Activated T-helper 1 cell treated with Interleukin-2 at 50 U/mL for 16 hours (primary cell): ENCODE measurements at places on chromosomes 2 and 18.

- DNase-seq, result no peak
These were observed 109.4 kb upstream of the FANCL start for GRCh38 chr2:58350484-58350883.

- DNase-seq, result no peak
These were observed 32.1 kb downstream of the MARCHF7 start for GRCh38 chr2:159744363-159744762.

- no peak for DNase-seq
These were observed 6.2 kb downstream of the STK39 start for GRCh38 chr2:168241208-168241607.

- DNase-seq, result no peak
These were observed 17.4 kb upstream of the YES1 start for GRCh38 chr18:829432-829831.

- DNase-seq, result no peak
These were observed 28.5 kb upstream of the NAPG start for GRCh38 chr18:10497206-10497749.

DNA sequence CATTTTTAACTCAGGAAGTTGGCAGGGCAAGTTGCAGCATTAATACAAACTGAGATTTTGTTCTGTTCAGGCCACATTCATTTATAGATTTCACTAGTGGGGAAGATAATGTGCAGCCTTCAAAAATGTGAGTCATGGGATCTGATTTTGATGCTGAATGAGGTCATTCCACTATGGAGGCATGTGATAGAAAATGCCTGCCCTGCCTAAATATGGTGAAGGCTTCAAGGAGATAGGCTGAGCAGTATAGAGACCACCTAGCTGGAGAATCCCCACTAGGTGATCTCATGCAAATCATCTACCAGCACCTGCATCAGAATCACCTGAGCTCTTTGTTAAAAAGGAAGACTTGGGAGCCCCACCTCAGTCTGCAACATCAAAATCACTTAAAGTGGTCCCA lies 43.7 kb downstream of the PAX3 start:
- DNase-seq, result no peak

- DNase-seq, result no peak
These were observed 142.9 kb upstream of the IL1R2 start for GRCh38 chr2:101848769-101849410.

DNA sequence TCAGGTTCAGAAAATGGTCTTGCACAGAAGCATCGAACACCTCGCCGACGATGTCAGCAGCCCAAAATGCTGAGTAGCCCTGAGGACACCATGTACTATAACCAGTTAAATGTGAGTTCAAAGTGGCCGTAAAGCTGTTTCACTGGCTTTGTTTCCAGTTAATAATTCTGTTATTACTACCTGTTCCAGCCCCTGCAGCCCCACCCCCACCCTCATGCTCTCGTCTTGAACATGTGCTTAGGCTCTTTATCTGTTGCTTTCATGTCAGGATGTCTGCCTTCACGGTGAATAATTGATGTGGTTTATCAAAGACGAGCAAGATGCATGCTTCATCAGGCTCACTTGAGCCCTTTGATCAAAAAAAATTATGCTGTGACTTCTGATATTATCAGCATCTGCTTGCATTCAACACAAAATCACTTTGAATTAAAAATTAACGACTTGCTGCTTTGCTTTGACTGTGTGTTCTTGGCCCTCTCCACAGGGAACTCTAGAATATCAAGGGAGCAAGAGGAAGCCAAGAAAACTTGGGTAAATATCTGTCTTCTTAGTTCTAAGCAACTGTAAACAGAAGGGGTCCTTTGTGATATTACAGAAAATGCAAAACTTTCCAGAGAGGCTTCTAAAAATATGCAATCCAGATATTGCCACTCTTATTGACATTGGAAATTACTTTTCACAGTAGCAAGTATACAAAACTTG lies 63.4 kb upstream of the SP5 start:
- peak; percentile 4 for DNase-seq

DNA sequence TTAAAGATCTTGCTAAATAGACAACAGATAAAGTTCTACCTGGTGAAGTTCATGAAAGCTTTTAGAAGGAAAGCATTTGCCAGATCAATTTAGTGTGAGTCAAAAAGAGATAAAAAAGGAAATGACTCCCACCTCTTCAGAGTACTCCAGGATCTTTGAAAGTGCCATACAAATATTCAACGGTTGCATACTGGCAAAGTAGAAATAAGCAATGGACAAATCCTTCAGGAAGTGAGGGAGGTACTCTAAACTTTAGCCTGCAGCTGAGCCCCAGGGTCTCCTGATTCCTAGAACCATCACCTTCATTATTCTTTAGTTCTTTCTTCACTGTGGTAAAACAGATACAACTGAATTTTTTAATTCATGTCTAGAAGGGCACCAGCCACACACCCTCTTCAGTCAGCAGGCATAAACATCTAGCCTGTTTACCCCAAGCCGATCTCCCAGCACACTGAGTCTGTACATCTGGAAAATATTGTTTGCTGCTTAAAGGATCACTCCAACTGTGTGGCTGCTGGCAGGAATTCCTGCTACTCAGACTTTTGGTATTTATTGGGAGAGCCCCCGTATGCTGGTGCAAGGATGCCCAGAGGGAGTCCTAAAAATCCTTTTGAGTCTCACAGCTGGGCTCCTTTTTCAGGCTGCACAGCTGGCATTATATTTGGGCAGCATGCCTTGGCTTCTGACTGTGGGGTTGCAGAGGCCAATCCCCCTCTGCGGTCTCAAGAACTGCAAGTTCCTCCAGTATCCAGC lies 72.3 kb upstream of the SESTD1 start:
- no peak for DNase-seq

GRCh38 chr2:88227446-88227845 lies 57.3 kb downstream of the THNSL2 start:
- DNase-seq, result no peak

DNA sequence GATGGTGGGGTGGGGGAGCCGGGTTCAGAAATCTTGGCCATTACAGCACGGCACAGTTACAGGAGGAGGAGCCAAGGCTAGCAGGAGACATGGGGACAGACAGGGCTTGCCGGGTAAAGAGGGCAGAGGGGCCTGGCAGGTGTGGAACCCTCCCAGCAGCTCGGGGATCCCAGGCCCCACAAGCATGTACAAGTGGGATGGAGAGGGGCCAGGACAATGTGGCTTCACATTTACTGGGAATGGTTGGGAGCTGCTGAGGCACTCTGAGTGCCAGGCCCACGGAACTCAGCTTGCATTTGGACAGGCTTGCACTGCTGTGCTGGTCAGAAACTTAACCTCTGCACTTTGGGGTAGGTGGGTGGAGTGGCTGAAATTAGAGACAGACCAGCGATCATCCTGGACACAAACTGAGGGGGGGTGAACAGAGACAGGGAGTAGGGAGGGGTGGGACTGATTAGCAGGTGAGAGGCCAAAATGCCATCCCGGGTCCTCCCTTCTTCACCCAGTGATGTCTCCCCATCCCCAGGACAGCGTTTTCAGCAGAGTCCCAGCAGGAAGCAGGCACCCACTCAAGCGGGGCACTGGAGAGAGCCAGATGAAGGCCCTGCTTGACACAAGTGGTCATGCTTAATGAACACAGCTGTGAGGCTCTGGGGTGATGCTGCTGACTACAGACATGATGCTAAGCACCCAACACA lies 9.6 kb downstream of the PER2 start:
- DNase-seq, result no peak

DNA sequence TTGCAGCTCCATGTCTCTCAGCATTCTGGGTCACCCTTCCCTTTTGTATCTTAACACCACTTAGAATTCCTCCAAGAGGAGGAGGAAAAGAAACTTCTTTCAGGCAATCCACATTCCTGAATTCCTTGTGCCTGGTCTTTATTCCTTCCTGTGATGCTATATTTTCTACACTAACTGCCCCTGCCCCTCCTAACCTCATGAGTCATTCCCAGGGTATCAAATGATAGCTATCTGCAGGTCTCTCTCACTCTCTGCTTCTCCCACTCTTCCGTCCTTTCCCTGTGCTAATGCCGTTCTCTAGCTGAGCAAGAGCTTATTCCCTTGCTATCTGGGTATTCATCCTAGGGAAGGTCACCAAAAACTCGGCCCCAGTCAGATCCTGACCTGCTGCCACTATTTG lies 395.0 kb upstream of the TCF4 start:
- no peak for DNase-seq

GRCh38 chr18:58878640-58879039 lies 14.0 kb downstream of the ZNF532 start:
- no peak for DNase-seq

GRCh38 chr2:105761931-105762515 lies 17.3 kb downstream of the NCK2 start:
- DNase-seq, result no peak

- DNase-seq, result no peak
These were observed 632.9 kb upstream of the CELF4 start for GRCh38 chr18:38198526-38198925.

DNA sequence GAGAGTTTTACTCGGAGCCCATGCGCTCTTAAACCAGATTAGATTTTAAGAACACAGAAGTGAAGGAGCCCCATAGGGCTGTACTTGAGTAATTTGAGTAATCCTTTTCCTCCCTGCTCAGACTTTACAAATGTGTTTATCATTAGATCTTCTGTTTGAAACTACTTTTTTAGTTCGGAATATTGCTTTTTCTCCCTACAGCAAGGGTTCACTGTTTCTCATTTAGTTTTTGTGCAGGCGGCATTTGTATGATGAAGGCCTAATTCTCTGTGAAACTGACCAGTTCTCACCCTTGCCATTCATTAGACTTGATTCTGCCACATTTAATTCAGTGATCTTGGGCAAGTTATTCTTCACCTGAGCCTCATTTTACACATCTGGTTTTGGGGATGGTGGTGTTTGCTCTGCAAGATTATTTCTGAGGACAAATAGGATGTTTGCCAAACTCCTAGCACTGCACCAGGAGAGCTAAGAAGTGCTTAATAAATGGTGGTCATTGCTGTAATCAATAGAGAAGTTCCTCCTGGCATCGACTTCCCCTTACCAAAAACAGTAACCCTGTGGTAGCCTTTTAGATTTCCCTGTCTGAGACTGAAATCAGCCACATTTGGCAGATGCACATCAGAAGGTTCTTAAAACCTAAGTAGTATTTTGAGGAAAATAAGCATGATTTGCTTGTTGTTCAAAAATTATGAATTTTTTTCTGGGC lies 2.2 kb downstream of the B3GNT2 start:
- no peak for DNase-seq

DNA sequence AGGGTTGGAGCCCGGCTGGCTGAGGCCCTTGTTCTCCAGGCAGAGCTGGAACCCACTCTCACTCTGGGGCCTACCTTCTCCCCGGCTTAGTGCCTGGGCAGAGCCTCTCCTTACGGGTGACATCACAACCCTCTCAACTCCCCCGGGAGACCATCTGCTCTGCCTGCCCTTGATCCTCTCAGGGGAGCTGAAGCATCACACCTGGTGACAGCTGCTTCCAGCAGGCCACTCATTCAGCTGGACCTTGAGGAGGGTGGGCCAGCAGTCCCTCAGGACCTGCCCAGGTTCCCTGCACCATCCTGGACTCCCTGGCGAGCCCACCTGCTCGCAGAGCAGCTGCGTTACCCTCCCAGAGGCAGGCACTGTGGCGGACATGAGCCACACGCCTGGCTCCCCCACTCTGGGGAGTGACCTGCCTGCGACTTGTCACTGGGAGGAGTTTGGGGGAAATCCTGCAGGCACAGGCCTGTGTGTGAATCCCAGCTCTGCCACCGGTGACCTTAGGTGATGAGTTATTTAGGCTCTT lies 13.1 kb downstream of the HS6ST1 start:
- DNase-seq, result no peak

DNA sequence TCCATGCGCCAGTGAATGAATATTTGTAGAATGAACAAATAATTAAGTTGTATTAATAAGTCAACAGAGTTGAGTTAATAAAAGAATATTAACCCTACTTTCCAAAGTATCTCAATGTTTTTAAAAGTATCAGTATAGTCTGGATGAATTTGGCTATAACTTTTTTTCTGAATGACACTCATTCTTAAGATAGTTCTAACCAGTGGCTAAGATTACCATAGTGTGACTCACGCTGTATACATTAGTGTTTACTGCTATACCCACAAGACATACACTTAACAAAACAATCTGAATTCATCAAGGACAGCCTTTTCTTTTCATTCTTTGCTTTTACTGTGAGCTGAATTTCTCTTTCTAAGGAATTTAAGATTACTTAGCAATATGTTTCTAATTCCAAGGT lies 77.0 kb upstream of the PDE1A start:
- DNase-seq, result no peak

GRCh38 chr2:43889416-43889815 lies 50.6 kb downstream of the ABCG8 start:
- DNase-seq, result no peak
